Right renal pelvis (tissue), 4 donors: ENCODE measurements at places on chromosomes 1 and 21. TPM values are rescaled to one million over a fixed set of nuclear protein-coding genes. Genes with fewer than 3 reads are reported as not detected.
A peak's percentile ranks its signal among the peaks of the same experiment; 100 is the strongest.

DNA sequence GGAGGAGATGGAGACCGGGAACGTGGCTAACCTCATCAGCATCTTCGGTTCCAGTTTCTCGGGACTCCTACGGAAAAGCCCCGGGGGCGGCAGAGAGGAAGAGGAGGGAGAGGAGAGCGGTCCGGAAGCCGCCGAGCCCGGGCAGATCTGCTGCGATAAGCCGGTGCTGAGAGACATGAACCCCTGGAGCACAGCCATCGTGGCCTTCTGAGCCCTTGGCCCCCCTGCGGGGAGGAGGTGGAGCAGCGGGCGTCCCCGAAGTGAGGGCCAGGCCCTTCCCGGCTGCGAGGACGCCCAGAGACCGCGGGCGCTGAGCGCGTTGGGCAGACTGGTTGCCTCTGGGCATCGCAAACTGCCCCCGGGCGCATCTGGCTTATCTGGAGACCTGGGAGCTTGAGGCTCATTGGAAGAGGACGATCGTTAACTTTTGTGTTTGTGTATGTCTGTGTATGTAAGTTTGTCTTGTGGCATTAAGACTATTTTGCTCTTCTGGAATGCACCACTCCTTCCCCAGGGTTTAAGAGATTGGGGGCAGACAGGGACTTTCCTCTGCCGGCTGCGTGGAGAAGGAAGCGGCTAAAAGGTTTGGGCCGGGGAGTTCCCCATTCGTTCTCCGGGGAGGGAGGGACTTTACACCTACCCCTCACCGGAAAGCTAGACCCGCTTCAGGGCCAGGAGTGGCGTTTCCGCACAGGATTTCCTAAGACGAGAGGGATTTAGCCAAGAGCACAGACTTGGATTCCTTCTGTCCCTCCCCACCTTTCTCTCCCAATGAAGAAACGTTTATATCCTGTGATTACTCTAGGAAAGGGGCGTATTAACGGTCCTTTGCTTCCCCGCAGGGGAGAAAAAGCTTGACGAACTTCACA is 1.4 kb downstream of the IER5 start:
- no peak for DNase-seq

DNA sequence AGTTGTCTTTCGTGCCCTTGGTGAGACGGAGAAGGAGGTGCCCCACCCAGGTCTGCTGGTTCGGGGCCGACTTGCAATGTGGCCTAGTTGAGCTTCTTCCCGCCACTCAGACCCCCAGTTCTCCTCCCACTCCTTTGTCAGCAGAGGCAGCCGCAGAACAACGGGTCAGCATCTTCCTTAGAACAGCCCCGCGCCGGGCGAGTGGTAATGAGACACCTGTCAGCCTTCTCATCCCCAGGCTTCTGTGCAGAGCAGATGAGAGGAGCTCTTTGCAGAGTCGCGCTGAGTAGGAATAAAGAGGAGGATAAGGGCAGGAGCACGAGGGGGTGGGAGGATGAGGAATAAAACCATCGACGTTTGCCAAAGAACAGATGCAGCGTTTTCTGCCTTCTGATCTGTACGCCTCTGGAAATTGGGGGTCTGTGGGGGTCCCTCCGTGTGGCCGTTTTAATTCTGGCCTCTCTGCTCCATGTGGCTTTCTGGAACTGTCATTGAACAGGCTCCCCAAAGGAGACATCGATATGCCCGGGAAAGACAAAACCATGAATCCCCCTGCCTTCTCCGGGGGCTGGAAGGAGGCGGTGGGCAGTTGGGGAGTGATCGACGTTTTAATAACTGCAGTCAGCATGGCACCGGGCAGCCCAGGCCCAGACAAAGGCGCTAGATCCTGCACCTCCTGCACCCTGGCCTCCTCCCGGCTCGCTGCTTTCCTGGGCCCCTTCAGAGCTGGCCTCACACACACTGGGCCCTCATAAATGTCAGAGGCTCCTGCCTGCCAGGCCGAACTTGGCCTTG is 27.5 kb upstream of the IGSF21 start:
- no peak for DNase-seq

CCDC27 gene
- polyA plus RNA-seq = 0.20 TPM

DNA sequence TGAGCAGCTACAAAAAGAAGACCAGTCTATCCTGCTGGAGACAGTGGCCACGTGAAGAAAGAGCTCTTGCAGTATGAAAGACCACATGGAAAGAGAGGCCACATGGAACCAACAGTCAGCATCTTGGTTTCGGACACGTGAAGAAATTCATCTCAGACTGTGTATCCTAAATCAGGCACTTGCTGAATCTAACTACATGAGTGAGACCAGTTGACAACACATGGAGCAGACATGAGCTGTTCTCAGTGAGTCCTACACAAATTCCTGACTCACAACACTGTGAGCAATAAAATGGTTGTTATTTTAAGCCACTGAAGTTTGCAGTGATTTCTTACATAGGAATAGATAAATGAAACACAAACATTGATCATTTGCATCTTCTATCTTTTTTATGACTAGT is 2.4 kb upstream of the TAF1A start:
- DNase-seq = no peak

HFM1 gene
- polyA plus RNA-seq = 9.9 TPM

DNA sequence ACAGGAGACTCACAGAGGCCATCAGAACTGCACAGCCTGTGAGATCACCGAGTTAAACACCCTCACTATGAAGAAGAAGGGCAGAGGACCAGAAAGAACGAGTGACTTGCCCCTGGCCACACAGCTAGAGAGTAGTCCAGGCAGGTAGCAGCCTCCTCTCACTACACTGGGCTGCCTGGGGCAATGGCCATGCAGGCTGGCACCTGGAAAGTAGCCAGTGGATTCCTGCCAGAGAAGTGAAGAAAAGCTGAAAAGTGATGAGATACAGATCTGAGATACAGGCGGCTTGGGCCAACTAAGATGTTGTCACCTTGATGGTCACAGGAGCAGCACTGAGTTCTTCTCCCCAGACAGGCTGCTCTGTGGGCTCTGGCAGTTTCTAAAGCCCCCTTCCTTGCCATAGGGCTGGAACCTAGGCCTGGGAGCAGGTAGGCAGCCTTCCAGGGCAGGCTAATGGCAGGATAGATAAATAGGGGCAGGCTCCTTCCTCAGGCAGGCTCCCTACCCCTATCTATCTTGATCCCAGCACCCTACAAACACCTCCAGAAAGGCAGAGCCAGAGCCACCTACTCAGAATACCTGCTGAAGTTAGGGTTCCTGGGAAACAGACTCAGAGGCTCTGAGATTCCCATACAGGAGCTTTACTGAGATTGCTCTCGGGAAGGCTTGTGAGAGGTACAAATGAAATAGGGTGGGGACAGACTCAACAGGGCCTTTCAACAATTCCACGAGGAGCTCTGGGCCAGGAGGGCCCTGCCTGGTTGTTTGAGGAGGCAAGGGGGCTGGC is 106.3 kb downstream of the BEND5 start:
- no peak for DNase-seq

DNA sequence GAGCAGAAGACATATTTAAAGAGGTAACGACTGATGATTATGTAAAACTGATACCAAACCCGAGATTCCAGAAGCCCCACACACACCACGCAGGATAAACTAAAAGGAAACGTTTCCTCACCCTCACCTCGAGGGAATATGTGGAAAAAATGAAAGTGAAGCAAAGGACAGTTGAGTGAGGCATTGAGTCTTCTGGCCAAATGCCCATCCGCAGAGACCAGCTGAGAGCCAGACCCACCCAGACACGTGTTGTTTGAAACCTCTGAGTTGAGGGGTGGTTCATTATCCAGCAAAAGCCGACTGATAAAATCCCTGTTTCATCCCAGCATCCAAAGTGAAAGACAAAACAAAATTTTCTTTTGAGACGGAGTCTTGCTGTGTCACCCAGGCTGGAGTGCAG is 29.6 kb upstream of the PCBP3 start:
- DNase-seq = no peak

DNA sequence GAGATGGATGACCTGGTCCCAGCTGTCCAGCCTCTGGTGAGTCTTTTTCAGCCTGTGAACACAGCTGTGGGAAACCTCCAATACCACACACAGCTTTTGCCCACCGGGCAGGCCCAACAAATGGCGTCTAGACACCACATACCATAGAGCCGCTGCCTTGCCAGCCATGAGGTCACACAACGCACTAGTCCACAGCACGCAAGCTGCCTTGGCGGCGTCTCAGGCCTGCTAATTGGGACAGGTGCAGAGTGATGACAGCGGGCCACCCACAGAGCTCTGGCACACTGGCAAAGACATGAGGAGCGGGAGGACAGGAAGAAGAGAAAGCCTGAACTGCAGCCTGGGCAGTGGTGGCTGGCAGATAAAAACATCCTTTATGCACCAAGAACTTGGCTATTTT is 125.5 kb downstream of the ADAMTS1 start:
- DNase-seq = no peak

DNA sequence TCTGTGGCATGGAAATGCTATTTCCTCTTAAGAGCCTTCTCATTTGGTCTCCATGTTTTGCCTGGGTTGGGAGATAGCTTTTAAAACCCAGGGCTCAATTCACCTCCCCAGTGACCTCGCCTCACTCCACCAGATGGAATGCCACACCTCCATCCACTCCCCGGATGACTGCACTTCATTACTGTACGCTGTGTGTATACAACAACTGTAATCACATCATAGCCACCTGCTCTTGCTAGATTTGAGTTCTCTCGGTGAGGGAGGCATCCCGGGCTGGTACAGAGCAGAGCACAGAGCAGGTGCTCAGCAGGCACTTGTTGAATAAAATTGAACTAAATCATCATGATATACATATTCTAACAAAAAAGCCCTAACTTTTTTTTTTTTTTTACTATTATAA is 26.0 kb downstream of the SDE2 start:
- DNase-seq = no peak

DNA sequence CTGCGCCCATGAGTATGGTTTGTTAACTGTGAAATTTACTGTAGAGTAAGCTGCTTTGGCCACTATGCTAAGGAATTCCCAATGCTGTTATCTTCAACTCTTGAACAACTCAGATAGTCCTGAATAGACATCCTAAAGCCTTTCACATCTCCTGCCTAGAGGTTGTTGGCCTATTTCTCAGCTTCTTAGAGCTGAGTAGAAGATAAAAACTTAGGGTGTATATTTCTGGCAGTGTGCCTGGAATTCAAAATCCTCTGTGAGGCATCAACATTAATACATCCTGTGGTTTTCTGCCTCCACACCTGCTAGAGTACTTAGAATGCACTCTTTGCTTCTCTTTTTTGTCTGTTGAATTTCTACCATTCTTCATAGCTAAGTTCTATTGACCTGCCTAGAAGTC is 45.8 kb upstream of the RC3H1 start:
- no peak for DNase-seq

- DNase-seq = no peak
Observed at GRCh38 chr1:97685360-97685759, 235.5 kb downstream of the DPYD start.

KCNE1 gene
- polyA plus RNA-seq = 0.55 TPM

DNA sequence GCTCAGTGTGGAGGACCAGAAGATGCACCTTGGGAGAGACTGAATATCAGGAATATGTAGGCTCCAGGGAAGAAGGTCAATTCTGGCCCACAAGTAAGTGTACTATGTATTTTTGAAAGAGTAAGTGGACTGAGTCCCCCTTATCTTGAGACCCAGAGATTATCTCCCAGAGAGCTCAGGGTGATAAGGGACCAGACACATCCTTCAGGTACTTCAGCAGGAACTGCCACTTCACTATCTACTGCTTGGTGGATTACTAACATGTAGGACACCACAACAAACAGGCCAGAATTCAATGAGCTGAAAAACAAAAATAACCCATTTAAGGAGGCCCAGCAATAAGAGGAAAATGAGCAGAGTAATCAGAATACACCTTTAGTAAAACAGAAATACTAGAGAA is 119.2 kb downstream of the ZNF644 start:
- DNase-seq = no peak

DNA sequence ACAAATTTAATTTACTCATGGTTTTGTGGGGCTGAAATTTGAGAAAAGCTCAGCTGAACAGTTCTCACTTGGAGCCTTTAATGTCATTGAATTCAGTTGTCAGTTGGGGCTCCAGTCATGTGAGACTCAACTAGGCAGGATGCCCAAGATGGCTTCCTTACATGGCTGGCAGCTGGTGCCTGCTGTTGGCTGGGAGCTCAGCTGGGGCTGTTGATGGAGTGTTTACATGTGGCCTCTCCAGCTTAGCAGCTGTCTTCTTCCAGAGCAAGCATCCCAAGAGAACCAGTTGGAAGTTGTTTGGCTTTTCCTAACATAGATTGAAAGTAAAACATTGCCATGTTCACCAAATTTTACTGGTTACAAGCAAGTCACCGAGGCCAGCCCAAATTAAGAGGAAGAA is 81.8 kb upstream of the KCNA3 start:
- DNase-seq = no peak

SERPINC1 gene
- 0.46 TPM for polyA plus RNA-seq

GRCh38 chr1:20114021-20114648 is 5.2 kb downstream of the PLA2G2D start:
- DNase-seq = no peak

TCEA3 gene
- polyA plus RNA-seq = 46.0 TPM

DNA sequence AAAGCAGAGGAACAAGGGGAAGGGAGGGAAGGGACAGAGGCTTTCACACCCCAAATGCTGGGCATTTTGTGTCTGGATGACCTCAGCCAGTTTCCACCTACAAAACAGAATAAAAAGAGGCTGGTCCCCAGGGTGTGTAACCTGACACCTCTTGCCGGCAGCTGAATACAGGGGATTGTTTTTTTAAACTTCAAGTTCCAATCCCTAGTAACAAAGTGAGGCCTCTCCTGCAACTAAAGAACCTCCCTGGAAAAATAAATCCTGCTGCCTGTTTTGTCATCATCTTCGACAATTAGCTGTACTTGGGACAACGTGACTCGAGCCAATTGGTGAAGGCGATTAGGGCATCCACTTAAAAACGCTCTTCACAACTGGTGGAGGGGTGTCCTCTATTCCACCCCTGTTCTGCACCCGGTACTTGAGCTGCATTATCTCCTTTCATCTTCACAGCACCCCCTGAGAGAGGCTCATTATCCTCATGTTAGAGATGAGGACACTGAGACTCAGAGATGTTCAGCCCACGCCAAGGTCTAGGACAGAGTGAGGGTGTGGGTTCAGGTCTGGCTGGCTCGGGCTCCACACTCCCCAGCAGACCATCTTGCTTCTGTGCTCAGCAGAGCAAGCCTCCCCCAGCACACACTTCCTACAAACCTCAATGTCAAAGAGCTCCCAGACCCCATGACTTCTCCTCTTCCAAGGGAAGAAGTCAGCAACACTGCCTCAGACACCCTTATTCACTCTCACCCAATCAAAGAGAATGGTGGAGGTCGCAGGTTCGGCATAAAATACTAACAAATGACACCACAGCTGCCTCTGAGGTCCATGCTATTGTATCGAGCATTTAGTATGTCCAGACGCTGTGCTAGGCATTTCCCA is 15.2 kb downstream of the ITPKB start:
- peak; percentile 70 for DNase-seq

- no peak for DNase-seq
Observed at GRCh38 chr21:44461005-44461404, 5.7 kb downstream of the LRRC3 start.

ENAH gene
- polyA plus RNA-seq = 129 TPM

DNA sequence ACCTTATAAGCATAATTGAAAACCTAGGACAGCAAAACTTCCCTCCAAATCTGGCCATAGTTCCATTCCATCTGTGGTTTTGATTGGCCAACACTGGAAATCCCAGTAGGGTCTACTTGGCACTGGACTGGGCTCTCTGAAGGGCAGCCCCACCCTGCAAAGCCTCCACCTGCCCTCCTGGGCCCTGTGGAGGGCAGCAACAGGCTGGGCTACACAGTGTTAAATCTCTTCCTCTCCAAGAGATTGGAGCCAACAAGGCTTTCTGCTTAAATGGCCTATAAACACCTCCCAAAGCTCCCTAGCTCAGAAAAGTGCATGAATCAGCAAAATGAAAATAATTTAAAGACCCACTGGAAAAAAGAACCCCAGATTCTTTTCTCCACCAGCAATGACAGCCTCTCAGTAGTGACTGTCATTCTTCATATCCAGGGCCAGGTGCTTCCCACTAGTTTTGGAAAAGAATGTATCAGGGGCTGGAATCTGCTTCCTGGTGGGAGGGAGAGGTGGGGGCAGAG is 58.5 kb downstream of the BEND5 start:
- no peak for DNase-seq
